NCI-H2081 treated with DMSO at 0.1 percent for 48 hours (cell line): ENCODE measurements at places on chromosomes 5 and 9.

DNA sequence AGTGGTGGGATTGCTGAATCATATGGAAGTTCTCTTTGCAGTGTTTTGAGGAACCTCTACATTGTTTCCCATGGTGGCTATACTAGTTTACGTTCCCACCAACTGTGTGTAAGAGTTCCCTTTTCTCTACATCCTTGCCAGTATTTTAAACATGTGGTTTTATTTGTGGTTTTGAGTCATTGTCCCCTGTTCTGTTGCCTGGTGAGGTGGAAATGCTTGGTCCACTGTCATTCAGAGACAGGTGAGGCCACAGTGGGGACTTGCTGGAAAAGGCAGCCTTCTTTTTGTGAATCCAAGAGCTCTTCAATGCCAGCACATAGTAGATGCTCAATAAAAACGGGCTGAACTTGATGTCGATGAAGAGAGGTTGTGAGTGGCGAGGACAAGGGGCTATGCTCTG lies 44.2 kb downstream of the SH3PXD2B start:
- DNase-seq, result no peak

GRCh38 chr5:134510970-134511795 lies 14.3 kb upstream of the JADE2 start:
- no peak for DNase-seq

- DNase-seq, result no peak
Observed at GRCh38 chr9:122090287-122090883, 2.7 kb downstream of the TTLL11 start.

DNA sequence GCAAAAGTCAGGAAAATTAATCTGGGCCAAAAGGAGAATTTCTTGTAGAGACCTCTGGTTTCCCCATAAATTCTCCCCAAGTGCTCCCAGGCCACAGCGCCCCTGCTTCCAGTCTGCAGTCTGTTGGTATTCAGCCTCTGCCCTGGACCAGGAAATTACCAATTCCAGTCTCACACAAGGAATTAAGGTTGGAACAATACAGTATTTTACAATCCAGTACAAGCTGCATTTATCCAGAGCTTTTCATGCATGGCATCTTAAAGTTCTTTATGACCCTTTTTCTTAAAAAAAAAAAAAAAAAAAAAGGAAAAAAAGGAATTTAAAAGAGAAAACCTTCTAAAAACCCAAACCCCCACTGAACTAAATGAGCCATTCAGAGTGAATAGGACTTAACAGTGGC lies 139.6 kb upstream of the RANBP3L start:
- no peak for DNase-seq

GRCh38 chr9:112035166-112035826 lies 138.7 kb downstream of the UGCG start:
- no peak for DNase-seq

- no peak for DNase-seq
Observed at GRCh38 chr9:128439273-128439672, 16.5 kb upstream of the ODF2 start.

DNA sequence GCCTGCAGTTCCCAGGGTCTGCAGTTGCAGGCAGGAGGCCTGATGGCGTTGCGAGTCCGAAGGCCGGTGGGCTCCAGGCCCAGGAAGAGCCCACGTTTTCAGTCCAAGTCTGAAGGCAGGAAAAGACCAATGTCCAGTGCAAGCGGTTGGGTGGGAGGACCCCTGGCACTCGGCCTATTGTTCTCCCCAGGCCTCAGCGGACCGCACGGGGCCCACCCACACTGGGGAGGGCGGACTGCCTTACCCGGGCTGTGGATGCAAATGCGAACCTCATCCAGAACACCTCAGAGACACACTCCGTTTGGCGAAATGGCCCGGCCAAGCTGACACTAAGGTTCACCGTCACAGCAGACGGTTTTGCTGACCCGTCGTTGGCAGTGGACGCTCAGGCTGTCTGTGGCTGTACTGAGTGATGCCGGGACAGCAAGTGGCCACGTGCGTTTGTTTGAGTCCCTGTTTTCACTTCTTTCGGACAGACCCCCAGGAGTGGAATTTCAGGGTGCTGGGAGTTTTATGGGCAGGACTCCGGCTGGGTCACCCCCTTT lies 10.2 kb upstream of the SEC16A start:
- DNase-seq, result no peak

- no peak for DNase-seq
Observed at GRCh38 chr5:14749579-14750101, 85.1 kb downstream of the OTULIN start.

GRCh38 chr9:89878003-89878411 lies 273.2 kb downstream of the GADD45G start:
- DNase-seq, result no peak

DNA sequence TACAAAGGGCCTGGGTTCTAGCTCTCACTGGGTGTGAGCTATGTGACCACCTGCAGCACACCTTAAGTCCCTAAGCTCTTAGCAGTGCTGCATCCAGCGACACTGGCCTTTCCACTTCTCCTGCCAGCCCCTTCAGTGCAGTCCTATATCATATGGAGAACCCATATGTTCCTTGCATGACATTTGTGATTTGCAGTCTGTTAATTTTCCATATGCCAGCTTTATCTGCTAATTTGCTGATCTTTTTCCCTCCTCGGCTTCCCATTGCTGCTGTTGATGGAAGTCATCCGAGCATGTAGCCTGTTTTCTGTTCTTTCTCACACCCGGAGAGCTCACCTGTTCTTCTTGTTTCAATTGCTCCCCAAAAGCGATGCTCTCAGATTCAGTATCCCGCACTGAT lies 23.2 kb downstream of the PRDM6 start:
- no peak for DNase-seq

GRCh38 chr5:1945606-1946005 lies 62.9 kb upstream of the IRX4 start:
- no peak for DNase-seq

GRCh38 chr5:35320029-35320428 lies 89.7 kb upstream of the PRLR start:
- no peak for DNase-seq

- no peak for DNase-seq
Observed at GRCh38 chr5:132486318-132487094, 4.1 kb downstream of the IRF1 start.

GRCh38 chr9:93895535-93895934 lies 59.6 kb downstream of the BARX1 start:
- DNase-seq, result no peak

DNA sequence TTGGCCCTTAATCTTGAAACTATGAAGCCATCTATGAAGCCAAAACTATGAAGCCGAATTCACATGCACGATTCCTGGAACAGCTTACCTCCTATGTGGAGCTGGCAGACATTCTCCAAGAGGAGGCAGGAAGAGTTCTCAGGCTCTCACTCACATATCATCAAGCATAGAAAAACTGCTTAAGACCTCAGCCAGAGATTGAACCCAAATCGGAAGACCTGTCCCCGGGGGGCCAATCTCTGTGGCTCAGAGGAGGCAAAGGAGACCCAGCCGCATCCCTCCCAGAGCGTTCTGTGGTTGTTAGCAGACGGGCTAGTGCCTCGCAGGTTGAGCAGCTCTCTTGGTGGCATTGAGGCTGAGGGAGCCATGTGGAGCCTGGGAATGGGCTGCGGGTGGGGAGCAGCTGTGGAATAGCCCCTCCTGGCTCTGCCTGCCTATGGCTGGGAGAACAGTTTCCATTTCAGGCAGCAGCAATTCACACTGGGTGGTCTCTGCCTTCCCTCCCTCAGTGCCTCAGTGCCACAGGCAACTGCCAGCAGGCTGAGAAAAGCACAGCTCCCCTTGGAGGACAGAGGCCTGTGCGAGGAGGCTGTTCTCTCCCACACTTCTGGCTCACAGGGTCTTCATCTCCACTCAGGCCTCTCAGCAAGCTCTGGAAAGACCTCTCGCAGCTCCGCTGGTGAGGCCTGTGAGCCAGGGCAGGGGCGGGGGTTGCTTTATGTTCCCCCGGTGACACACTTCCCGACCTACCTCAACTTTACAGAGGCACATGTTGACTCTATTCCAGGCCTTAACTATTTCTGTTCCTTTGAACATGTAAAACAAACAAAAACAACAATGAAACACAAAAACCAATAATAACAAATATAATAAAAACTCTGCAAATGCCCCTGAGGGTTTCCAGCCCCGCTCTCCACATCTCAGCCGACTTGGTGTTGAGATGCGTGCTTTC lies 17.4 kb upstream of the TMEM174 start:
- no peak for DNase-seq

GRCh38 chr5:10201223-10201868 lies 48.3 kb downstream of the ATPSCKMT start:
- no peak for DNase-seq

DNA sequence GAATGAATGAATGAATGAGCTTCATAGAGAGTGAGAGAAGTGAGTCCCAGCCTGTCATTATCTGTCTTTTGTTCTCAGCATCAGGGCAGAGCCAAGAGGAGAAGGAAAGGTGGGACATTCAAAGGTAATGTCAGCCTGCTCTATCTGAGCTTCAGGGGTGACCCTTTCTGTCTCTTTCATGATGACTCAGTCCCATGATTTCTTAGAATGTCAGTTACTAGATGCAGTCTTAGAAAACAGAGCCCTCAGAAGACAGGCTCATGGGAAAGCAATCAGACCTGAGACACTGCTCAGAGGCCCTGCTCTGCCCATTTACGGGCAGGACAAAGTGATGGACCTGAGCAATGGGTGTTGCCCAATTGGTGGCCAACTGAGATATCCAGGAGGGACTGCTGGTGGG lies 1.1 kb downstream of the SPATA31D1 start:
- DNase-seq, result no peak

DNA sequence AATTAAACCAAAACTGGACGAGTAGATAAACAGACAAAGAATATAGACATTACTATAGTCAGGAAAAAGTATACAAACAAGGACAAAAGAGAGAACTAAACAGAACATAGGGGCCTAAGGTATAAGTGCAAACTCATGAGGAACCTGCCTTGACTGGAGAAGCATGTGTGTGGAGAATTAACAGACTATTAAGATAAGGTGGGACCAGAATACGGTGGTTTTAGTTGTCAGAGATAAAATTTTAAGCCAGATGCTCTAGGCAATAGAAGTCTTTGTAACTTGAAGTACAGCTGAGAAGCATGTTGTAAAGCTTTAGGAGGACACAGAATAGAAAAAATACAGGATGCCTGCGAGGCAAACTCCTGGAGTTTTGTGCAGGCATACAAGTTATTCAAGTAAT lies 707.1 kb downstream of the PTPRD start:
- no peak for DNase-seq

DNA sequence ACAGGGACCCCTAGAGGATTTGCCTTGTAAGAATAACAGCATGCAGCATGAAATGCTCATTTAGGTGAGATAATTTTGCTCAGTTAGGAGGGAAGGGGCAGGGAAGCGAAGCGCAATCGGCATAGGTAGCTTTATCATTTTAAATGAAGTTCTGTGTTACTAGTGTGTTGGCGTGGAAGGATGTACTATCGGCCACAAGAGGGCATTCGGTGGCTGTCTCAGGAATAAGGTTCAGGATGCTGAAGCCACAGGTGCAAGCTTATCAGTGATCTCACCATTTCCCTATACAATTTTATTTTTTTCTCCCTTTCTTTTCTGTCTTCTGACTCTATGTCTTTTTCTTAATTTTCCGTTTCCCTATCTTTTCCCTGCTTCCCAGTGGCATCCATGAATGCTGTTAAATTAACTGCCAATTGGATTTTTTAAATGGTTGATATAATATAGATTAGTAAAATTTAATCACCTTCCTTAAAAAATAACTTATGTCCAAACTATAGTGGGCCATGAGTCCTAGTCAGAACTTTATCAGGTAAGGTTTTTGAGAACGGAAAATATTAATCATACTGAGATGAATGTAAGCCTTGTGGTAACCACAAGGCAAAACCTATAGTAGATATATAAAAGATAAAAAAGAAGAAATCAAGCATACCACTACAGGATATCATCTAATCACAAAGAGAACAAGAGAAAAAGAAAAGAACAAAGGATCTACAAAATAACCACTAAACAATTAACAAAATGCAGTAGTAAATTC lies 1.2 kb upstream of the INSL6 start:
- no peak for DNase-seq

GRCh38 chr9:109469646-109470358 lies 28.3 kb downstream of the PTPN3 start:
- peak; percentile 47 for DNase-seq

GRCh38 chr9:114434878-114435311 lies 47.1 kb upstream of the AKNA start:
- peak; percentile 13 for DNase-seq

- no peak for DNase-seq
Observed at GRCh38 chr5:55816342-55816741, 34.8 kb upstream of the IL31RA start.

DNA sequence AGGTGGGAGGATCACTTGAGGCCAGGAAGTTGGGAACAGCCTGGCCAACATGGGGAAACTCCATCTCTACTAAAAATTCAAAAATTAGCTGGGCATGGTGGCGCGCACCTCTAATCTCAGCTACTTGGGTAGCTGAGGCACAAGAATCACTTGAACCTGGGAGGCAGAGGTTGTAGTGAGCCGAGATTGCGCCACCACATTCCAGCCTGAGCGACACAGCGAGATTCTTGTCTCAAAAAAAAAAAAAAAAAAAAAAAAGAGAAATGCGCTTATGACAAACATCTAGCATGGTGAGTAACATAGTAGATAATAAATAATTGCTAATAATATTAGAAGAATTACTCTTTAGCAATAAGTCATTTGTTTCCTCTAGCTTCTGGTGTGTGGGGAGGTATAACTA lies 25.9 kb downstream of the RUSC2 start:
- DNase-seq, result no peak

DNA sequence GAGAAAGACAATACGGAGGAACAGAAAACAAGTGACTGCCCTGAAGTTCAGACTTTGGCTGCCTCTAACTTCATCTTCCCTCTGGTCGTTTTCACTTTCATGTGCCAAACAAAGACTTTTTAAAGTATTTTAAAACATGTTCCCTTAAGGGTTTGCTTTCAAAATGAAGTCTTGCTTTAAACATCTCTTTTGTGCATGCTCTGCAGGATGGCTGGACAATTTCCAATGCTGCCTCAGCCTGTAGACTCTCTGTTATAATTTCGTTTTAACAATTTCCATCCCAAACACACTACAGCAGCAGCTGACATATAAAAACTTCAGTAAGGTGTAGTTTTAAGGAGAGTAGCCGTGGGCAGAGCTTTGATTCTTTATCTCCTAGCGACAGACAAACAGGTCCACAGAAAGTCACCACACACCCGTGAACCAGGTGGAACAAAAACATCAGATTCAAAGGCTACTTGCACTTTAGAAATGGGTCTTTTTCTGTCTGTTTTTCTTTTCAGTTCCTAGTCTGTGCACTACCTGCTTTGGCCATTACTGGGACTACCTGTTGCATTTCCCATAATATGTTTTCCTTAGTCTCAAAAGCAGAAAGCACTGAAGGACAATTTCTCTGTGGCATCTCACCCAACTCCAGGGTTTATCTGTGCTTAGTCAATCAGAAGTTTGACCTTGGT lies 308.9 kb downstream of the DTWD2 start:
- no peak for DNase-seq

DNA sequence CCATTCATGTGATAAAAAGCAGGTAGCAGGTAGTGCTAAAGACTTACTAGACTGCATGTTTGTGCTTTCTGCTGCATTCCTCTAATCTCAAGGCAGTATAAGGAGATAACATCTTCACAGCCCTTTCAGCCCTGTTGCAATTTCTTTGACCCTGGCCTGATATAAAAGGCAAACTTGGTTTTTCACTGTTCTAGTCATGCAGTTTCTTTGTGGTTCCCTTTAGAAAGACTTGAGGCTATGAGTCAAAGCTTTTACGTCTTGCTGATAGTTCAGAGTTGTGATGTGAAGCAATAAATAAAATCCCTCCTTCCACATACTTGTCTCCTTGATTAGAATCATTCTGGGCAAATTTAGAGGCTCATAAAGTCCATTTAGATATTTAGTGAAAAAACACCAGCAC lies 88.6 kb upstream of the CDKN2B start:
- DNase-seq, result no peak

- DNase-seq, result no peak
Observed at GRCh38 chr5:140292212-140293036, 10.5 kb downstream of the PFDN1 start.

- no peak for DNase-seq
Observed at GRCh38 chr5:38871058-38871605, 25.3 kb downstream of the OSMR start.
